NCI-H2107 (cell line): ENCODE measurements at places on chromosomes 2 and 18.

DNA sequence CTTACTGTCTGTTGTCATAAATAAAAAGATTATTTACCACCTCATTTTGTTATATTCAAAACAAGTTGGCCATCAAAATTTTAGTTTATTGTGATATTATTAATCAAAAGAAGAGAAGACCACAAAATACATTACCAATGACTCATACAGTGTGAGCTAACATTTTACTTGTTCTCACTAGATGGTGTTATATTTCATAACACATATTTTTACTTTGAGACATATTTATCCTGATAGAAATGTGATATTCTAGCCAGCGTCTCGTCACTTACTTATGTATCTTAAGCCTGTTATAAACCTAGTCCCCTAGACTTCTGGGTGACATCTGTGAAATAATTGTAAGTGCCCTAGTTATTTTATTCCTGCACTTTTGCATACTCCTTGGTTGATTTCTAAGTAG is 263.2 kb downstream of the CDH7 start:
- DNase-seq, result no peak

DNA sequence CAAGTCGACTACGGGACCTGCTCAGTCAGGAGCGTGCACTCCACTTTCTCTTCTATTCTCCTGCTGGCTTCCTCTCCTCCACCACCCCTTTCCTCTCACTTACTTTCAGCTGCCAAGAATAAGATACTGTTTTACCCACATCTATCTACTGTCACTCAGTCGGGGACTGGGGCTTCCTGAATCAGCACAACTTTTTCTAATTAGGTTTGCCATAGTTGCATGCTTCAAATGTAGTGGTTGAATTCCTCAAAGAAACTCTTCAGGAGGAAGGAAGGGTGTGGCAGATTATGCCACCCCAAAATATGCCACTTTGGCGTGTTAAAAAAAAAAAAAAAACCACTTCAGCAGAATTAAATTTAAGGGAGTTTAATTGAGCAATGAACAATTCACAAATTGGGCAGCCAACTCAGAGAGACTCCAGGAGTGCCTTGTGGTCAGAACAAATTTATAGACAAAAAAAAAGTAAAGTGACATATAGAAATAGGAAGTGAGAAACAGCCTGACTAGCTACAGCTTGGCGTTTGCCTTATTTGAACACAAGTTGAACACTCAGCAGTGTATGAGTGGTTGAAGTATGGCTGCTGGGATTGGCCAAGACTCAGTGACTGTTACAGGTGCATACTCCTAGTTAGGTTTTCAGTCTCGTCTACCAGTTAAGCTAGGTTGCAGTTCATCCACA is 32.5 kb upstream of the RMDN2 start:
- no peak for DNase-seq

DNA sequence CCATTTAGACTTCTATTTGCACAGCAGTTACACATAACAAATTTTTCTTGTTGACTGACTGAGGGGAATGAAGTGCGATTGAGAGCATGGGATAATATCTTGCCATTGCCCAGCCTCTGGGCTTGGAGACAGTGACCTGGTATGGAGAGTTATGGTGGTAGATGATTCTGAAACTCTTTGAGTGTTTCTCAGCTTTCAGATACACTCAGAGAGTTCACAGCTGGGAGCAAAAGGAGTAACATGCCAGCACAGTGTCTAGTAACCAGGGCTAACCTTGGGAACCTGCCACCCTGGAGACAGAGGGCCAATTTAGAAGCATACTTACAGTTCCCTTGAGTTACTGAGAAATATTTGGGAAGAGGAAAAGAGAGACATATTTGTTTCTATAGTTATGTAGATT is 1099.3 kb upstream of the CELF4 start:
- no peak for DNase-seq

GRCh38 chr2:77578354-77578753 is 56.2 kb upstream of the LRRTM4 start:
- DNase-seq, result no peak

- no peak for DNase-seq
Observed at GRCh38 chr18:61860302-61860701, 32.5 kb downstream of the RNF152 start.

DNA sequence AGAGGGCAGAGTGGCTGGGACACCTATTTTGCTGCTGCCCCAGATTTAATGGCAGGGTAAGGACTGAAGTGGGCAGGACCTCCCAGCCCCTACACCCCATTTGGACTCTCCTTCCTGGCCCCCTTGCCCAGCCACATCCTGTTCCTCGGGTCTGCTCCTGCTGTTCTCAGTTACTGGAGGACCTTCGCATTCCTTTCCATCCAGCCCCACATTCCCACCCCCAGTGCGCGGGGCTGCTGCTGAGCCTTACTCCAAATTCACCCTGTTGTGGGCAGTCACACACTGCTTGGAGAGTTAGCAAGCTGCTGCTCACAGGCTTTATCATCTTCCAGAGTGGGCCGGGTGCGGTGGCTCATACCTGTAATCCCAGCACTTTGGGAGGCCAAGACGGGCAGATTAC is 75.2 kb upstream of the SLC14A2 start:
- DNase-seq, result no peak

DNA sequence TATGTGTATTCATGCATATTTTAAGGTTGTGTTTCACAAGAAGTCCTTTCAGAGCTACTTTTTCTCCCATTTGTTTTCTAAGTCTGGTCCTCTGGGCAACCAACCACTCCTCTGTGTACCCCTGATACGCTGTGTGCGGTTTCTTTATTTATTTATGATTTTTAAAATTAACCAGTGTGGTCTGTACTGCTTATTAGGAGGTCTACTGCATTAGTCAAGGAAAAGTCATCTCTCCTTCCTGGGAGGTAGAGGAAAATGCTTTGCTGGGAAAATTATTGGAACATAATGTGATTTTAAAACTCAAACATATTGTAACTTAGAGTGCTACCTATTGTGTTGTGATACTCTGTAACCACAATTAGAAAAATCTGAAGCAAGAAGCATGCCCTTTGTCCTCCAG is 1404.3 kb downstream of the SUCLG1 start:
- DNase-seq, result no peak

DNA sequence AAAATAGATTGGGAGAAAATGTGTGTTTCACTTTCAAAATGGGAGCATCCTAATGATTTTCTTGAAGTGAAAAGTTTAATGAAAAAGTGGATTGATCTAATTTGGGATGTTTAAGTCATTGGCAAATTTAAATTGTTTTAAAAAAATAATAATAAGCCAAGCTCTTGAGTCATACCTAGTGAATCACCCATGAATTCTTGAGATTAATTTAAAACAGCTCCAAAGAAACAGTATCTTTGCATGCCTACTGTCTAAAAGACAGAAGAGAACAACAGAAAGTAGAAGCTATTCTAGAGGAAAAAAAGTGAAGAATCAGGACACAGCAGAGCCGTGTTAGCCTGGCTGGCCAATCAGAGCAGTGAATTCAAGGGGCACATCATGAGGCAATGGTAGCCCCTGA is 7.7 kb downstream of the ACVR1C start:
- no peak for DNase-seq

DNA sequence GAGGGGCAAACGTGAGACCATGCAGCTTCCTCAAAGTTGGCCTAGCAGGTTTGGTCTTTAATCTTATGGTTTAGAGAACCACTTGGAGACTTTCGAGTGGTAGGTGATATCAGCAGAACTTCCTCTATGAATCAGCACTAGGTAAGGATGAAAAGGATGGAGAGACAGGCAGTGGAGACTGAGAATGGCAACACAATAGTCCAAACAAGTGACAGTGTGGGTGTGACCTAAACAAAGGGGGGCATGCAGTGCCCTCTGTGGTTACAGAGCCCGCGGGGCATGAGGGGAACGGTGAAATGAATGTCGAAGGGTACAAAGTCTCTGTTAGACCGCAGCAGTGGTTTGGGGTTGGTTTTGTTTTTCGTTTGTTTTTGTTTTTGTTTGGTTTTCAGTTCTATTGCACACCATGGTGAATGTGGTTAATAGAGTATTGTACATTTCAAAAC is 143.9 kb downstream of the L3MBTL4 start:
- DNase-seq, result no peak

- no peak for DNase-seq
Observed at GRCh38 chr2:182241936-182242335, 184.9 kb downstream of the PDE1A start.

DNA sequence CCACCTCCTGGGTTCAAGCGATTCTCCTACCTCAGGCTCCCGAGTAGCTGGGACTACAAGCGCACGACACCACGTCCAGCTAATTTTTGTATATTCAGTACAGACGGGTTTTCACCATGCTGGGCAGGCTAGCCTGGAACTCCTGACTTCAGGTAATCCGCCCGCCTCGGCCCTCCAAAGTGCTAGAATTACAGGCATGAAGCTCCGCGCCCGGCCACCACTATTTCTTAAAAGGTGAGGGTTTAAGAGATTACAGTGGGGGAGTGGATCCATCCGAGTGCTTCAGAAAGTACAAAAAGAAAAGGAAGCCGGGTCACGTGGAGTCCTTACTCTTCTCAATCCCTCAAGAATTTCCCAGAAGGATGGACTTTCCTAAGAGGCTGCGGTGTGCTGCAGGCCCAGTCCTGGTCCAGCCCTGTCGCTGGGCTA is 146.9 kb downstream of the ANKRD44 start:
- DNase-seq, result no peak

GRCh38 chr2:75952173-75952572 is 241.5 kb upstream of the GCFC2 start:
- no peak for DNase-seq

DNA sequence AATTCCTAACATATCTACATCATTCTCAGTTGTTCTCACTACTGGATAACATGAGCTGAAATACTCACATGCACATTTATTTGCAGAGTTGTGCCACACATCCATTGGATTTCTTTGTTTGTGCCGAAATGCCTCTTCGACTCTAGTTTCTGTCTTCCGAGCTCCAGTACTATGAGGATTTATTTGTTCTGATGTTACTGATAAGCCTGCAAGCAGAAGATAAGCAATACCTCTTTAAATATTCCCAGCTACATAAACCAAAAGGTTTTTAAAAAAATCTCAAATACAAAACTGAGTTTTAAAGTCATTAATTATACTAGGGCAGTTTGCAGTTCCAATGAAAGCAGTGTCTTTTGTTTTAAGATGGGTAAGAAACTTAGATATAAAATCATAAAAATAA is 164.8 kb downstream of the ATAD2B start:
- no peak for DNase-seq

GRCh38 chr2:64111426-64111825 is 32.8 kb downstream of the PELI1 start:
- no peak for DNase-seq

DNA sequence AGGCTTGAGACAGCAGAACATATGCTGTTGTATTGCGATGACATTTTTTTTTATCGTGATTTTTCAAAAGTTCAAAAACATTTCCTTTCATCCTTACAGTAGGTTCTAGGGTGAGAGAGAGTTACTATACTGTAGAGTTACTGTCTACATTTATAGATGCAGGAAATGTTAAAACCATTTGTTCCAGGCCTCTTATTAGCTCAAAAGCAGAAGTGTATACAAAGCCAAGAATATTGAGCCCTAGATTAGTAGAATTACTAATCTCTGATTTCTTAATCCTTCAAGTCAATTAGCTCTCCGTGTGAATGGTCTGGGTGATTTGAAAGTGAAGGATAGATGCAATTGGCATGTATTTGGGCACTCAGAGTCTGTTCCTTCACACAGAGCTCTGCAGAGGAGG is 73.1 kb downstream of the MAPRE2 start:
- no peak for DNase-seq

- DNase-seq, result no peak
Observed at GRCh38 chr2:226981791-226982326, 146.0 kb downstream of the RHBDD1 start.

GRCh38 chr18:75454022-75454795 is 26.7 kb upstream of the SMIM21 start:
- no peak for DNase-seq

DNA sequence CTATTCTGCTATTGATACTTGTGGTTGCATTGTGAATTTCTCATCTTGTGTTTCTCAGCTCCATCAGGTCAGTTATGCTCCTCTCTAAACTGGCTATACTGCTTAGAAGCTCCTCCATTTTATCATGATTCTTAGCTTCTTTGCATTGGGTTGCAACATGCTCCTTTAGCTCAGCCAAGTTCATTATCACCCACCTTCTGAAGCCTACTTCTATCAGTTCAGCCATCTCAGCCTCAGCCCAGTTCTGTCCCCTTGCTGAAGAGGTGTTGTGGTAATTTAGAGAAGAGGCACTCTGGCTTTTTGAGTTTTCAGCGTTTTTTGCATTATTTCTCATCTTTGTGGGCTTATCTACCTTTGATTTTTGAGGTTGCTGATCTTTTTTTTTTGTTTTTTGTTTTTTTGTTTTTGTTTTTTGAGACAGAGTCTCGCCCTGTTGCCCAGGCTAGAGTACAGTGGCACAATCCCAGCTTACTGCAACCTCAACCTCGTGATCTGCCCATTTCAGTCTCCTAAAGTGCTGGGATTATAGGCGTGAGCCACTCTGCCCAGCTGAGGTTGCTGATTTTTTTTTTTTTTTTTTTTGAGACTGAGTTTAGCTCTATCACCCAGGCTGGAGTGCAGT is 36.0 kb downstream of the ANKRD12 start:
- no peak for DNase-seq

- DNase-seq, result no peak
Observed at GRCh38 chr2:206823178-206823577, 57.8 kb downstream of the FASTKD2 start.

DNA sequence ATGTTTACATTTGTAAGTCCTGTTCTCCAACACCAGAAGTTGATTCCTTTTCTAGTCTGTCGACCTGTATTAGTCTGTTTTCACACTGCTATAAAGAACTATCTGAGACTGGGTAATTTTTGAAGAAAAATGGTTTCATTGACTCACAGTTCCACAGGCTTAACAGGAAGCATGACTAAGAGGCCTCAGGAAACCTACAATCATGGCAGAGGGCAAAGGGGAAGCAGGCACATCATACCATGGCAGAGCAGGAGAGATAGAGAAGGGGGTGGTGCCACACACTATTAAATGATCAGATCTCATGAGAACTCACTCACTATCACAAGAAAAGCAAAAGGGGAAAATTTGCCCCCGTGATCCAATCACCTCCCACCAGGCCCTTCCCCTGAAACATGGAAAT is 112.8 kb upstream of the MAP3K20 start:
- no peak for DNase-seq

- no peak for DNase-seq
Observed at GRCh38 chr2:218257390-218257981, 3.3 kb upstream of the GPBAR1 start.

- no peak for DNase-seq
Observed at GRCh38 chr2:230578106-230578505, 134.5 kb upstream of the CAB39 start.

DNA sequence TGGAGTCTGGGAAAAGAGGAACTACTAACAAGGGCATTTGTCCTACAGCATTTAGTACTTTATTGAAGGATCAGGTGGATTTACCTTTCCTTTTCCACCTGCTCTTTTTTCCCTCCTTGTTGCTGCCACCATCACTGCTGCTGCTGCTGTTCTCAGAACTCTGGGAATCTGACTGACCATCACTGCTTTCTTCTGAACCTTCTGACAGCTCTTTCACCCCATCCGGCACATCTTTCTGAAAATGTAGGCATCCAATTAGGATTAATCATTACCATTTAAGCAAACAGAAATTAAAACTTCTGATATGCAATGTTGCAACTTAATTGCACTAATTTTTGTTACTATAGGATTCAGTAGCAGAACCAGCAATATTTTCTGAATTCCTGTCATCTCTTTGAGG is 79.0 kb downstream of the ASXL2 start:
- DNase-seq, result no peak
